ENCODE measurements at places on chromosomes 4 and X.
A peak's percentile ranks its signal among the peaks of the same experiment; 100 is the strongest.

DNA sequence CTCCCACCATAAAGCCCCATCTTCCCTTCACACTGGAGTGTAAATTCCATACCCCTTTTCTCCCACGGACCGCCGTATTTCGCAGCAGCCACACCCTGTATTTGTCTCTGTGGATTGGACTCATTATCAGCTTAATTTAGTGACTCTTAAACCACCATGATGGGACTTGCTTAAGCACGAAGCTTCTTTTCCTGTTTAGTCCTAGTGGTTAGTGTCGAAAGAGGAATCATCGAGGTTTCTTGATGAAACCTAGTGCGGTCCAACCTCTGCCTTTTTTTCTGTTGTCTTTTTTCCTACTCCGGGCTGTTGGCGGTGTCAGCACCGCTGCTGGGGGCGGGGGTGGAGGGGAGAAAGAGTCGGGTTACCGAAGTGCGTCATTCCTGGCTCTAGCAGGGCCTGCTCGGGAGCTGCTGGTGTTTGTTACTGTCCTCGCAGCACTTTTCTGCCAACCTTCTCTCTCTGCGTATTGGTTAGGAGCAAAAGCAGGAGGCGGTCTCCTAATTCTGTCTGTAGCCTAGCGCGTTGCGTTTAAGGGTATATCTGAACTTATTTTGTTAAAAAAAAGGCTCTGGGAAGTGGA lies 1.4 kb downstream of the STAG2 start:
- peak; percentile 52 for DNase-seq

GRCh38 chr4:67204441-67204840 lies 340.9 kb downstream of the CENPC start:
- no peak for DNase-seq

- no peak for DNase-seq
Observed at GRCh38 chr4:146443525-146443924, 78.2 kb downstream of the SLC10A7 start.

DNA sequence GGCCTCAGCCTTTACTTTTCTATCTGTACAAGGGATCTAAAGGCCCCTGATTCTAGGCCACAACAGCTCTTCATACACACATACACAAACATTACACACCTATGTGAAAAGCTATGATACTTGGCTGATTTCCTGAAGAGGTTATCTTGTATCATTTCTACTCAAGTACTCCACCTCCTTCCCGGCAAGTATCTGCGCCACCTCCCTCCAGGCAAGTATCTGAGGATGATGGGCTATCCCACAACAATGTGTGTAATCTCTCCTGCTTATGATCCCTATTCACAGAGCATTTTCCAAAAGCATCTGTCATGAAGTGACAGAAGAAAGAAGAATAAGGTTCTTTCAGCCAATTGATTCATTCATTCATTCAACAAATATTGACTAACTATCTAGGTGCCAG lies 36.8 kb downstream of the AFAP1 start:
- DNase-seq, result no peak

DNA sequence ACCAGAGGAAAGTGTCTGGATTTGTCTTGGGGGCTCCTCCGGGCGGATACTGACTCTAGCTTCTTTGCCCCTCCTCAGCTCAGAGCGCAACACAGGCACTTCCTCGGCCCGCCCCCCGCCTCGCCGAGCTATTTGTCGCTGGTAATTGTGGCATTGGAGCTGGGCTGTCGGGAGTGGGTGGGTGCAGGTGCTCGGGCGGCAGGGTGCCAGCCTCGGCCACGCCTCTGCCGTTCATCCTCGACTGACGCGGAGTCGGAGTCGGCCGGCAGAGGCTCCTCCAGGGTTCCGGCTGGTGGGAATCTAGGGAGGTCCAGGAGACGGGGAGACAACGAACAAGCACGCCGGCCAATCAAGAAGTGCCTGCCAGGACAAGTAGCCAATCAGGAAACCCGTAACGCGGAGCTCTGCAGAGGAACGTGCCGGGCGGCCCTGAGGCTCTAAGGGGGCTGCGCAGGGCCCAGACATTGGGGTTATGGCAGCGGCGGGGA lies 3.9 kb upstream of the SYN1 start:
- peak; percentile 13 for DNase-seq

- peak; percentile 45 for DNase-seq
Observed at GRCh38 chrX:74117962-74118902, 185.7 kb upstream of the ZCCHC13 start.

DNA sequence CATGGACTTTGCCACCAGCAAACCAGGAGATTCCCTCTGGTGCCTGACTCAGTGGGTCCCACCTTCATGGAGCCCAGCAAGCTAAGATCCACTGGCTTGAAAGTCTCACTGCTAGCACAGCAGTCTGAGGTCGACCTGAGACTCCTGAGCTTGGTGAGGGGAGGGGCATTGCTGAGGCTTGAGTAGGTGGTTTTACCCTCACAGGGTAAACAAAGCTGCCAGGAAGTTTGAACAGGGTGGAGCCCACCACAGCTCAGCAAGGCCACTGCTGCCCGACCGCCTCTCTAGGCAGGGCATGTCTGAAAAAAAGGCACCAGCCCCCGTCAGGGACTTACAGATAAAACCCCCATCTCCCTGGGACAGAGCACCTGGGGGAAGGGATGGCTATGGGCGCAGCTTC lies 28.1 kb downstream of the FAM9A start:
- DNase-seq, result no peak

GRCh38 chr4:30776921-30777415 lies 56.8 kb downstream of the PCDH7 start:
- DNase-seq, result no peak

- DNase-seq, result no peak
Observed at GRCh38 chr4:107689912-107690587, 30.0 kb downstream of the PAPSS1 start.

DNA sequence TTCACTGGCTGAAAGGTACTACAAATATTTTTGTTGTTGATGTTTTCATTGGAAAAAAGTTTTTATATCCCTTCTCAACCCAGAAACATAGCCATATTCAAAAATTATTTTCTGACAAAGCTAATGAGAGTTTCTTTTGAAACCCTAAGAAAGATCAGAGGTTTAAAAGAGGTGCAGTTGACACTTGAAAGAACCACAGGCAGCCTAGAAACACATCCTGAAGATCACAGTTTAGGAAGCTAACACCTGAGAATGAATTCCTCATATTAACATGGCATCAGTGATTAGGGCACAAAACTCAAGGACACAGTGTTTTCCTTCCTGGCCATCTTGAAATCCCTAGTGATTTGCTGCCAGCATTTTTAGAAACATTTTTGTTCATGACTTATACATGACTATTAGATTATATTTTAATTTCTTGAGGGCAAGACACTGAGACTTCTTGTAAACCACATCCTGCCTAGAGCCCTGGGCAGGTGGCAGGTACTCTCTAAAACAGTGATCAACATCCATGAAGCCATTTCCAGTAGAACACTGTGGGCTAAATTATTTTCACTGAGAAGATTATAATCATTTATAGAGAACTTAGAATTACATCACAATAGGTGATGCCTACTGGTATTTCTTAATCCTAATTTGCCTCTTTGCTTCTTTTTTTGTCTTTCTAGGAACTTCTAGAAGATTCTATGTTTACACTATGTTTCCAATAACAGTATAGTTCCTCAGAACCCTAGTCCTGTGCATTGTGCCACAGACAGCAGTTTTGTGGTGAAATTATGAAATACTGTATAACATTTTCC lies 80.0 kb downstream of the ARSJ start:
- peak; percentile 13 for DNase-seq

GRCh38 chr4:107006218-107006617 lies 29.9 kb downstream of the DKK2 start:
- no peak for DNase-seq

DNA sequence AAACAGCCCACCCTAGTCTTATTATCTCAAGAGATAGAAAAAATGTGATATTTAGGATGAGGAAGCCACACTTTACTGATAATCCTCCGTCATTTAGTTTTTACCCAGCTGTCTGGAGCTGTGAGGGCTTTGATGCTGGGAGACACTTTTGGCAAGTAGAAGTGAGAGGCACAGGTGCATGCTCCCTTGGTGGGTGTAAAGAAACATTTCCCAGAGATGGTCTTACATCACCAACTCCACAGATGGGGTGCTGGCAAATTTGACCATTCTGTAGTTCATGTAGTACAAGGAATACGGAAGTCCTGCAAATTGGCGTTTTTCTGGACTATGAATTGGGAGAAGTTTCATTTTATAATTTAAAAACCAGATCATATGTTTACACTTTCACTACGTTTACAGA lies 28.5 kb downstream of the TRIM61 start:
- DNase-seq, result no peak

- DNase-seq, result no peak
Observed at GRCh38 chrX:17803449-17803848, 57.6 kb downstream of the RAI2 start.

DNA sequence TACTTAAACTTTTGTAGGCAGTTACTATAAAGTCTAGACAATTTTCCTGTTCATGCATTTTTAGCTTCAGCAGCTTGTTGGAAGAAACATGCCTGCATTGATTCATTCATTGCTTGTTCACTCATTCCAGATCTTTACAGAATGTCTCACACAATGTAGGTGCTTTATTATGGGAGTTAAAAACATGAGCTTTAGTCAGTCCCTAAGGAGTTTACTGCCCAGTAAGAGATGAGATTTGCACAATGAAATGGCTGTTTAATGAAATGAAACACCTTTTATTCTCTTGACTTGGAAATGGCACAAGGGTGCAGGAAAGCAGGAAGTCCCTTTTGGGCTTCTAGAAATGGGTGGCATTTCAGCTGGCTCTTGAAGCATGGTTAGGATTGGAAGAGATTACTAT lies 2.9 kb downstream of the NOCT start:
- DNase-seq, result no peak

GRCh38 chr4:94918543-94918942 lies 160.8 kb downstream of the BMPR1B start:
- no peak for DNase-seq

DNA sequence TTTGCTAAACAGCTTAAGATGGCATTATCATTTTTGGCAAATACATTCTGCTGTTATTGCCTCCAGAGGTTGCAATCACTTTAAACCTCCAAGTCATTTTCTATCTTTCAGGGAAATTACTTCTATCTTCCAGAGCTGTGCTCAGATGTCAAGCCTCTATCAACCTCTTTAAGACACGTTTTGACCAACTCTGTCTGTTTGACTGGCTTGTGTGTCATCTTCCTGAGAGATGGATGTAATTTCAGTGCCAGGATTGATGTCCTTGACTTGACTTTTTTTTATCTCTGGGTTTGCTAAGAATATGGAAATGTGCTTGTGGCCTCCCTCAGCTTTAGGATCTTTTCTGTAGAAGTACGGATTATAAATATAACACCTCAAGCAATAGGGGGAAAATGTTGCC lies 263.4 kb downstream of the GLUD2 start:
- DNase-seq, result no peak
